Activated CD4-positive, alpha-beta memory T cell treated with anti-CD3 and anti-CD28 coated beads for 36 hours (primary cell): ENCODE measurements at places on chromosomes 1 and 21. TPM values are rescaled to one million over a fixed set of nuclear protein-coding genes. Genes with fewer than 3 reads are reported as not detected.

GRCh38 chr1:164601399-164602100, 42.6 kb downstream of the PBX1 start:
- DNase-seq: no peak

DNA sequence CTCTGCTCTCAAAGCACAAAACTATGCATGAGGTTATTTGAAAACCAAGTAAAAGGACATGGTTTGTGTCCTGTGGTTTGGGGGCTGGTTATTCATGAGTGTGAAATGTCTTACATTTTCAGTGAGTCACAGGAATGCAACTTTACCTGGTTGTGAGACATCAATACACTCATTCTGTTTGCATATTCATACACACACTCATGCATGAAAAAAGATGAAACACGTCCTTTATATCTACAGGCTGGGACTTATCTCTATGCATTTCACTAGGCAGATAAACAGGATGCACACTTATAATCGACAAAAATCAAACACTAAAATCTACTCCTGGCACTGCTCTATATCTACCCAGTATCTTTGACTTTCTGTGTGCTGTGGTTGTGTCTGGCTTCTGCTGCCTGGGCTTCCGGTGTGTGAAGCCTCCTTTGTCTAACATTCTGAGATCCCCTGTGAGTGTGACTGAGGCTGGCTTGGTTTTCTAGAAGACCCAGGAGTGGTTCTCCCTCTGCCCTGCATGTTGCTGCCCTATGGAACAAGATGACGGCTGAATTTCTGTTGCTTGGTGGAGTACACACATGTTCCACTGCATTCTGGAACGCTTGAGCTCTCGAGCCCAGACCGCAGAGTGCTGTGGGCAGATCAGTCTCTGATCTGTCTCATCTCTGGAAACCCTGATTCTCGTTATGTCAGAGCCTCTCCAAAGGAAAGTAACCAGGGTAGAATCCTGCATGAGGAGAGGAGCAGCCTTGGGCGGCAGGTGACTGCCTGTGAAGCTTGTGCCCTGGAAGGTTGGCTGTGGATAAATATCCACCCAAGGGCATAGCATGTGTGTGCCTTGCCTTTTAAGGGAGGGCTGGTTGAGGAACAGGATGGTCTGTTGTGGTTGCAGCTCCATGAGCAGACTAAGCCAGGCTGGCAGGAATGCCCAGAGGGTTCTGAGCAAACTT, 19.7 kb upstream of the FASLG start:
- peak; percentile 93 for DNase-seq

DNA sequence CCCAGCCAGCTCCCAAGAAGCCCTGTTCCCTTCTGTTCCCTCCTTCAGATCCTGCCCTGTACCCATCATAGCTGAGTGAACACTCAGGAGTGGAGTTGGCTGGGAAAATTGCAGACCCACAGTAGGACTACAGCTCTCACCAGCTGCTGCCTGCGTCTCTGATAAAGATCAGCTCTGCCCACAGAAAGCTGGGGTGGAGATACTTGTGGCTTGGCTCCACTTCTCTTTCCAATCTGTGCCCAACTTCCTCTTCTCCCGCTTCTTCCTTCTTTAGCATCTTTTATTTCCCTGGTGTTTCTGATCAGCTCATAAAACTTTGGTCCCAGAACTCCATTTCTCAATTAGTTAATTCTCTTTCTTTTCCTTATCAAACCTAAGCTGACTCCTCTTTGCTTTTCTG, 5.5 kb upstream of the CD1A start:
- no peak for DNase-seq

DNA sequence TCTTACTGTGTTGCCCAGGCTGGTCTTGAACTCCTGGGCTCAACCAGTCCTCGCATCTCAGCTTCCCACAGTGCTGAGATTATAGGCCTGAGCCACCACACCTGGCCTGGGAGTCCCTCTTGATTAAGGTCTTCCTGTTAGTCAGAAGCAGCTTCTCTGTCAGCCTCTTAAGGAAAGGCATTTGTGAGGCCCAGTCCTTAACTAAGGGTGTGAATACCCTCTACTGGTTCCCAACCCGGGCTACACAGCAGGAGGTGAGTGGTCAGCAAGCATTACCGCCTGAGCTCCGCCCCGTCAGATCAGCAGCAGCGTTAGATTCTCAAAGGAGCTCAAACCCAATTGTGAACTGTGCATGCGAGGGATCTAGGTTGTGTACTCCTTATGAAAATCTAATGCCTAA, 117.2 kb downstream of the DYRK1A start:
- no peak for DNase-seq

DNA sequence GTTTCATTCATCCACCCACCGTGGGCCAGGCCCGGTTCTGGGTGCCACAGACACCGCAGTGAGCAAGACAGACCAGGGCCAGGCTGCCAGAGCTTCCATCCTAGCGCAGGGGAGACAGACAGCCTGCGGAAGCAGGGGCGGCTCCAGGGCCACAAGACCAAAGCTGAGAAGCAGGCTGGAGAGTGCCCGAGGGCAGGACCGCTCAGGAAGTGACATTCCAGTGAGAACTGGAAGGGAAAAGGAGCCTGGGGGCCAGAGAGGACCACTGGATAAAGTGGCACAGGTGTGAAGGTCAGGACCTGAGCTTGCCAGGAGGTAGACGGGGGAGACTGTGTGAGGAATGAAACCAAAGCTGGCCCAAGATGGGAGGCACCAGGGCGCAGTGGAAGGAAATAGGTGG, 59.5 kb upstream of the EFHD2 start:
- DNase-seq: no peak

The NHLH1 gene
- total RNA-seq: 0.45 TPM

The KCNJ6 gene
- not detected for total RNA-seq
